Activated CD4-positive, alpha-beta T cell treated with anti-CD3 and anti-CD28 coated beads for 48 hours (primary cell): ENCODE measurements at places on chromosomes 2 and 18.

- DNase-seq = no peak
Measured at GRCh38 chr2:212953170-212953920, 198.1 kb downstream of the IKZF2 start.

GRCh38 chr18:6876641-6877041, 147.1 kb downstream of the ARHGAP28 start:
- DNase-seq = no peak

GRCh38 chr2:240914645-240915525, 8.7 kb downstream of the CROCC2 start:
- DNase-seq = no peak

- no peak for DNase-seq
Measured at GRCh38 chr2:210792000-210792399, 235.6 kb downstream of the CPS1 start.
